ENCODE measurements at places on chromosomes 13 and 19. TPM values are rescaled to one million over a fixed set of nuclear protein-coding genes. Genes with fewer than 3 reads are reported as not detected.

DNA sequence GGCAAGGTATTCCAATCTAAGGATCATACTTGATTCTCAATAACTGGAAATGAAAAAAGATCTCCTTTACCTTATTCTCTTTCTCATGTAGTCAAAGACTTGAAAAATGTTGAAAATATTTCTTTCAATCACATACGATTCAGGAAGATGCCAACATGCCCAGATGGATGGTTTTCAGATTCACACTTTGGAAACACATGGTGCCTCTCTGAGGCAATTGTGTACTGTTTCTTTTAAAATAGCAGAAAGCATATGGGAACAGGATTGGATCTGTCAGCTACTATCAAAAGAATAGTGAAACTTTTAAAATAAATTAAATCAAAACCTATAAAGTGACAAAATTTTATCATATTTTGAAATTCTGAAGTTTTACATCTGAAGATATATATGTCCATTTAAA, 222.4 kb downstream of the SPRY2 start:
- no peak for DNase-seq

- peak; percentile 86 for DNase-seq
Observed at GRCh38 chr19:31533114-31533513, 183.9 kb upstream of the TSHZ3 start.

DNA sequence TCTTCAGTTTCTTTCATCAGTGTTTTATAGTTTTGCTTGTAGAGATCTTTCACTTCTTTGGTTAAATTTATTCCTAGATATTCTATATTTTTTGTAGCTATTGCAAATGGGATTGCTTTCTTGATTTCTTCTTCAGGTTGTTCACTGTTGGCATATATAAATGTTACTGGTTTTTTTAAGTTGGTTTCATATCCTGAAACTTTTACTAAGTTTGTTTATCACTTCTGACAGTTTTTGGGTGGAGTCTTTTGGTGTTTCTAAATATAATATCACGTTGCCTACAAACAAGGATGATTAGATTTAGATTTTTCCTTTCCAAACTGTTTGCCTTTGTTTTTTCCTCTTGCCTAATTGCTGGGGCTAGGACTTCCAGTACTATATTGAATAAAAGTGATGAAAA, 109.7 kb downstream of the PAN3 start:
- no peak for DNase-seq

- DNase-seq, result no peak
Observed at GRCh38 chr13:80463673-80464352, 122.9 kb upstream of the SPRY2 start.

- no peak for DNase-seq
Observed at GRCh38 chr19:11659612-11660011, 62.3 kb downstream of the ZNF627 start.

DNA sequence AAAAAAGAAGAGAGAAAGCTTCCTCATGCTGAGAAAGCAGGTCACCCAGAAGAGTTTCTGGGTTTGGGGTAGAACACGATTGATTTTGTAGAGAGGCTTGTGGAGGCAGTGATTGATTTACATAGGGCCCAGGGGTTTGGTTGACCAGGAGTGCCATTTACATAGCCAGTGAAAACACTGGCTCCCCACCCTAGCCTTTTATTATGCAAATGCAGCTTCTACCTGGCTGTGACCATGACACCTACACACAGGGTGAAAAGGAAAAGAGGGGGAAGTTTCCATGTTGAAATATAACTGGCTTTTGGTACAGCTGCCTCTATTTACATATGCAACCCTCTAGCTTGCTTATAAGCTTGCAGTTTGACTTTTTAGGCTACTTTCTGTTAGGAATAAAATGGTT, 62.0 kb downstream of the ZNF100 start:
- DNase-seq, result no peak

GRCh38 chr19:13172346-13173138, 22.3 kb downstream of the IER2 start:
- DNase-seq, result peak; percentile 92

- no peak for DNase-seq
Observed at GRCh38 chr13:47017476-47017875, 120.6 kb upstream of the HTR2A start.

GRCh38 chr19:12484371-12485051, at the start of gene ZNF709:
Gene ZNF709 (minus strand): TSS chr19:12484816. CDS start chr19:12484657, 159 bp downstream.
- DNase-seq, result peak; percentile 97

- no peak for DNase-seq
Observed at GRCh38 chr19:7255119-7255518, 39.1 kb downstream of the INSR start.

Gene WDR88
- total RNA-seq, result not detected

Gene ZNF492
- under 0.01 TPM for total RNA-seq
